ENCODE measurements at places on chromosomes 1 and 21.
A peak's percentile ranks its signal among the peaks of the same experiment; 100 is the strongest.

GRCh38 chr1:228414511-228415211, 2.0 kb downstream of the TRIM17 start:
- no peak for DNase-seq

DNA sequence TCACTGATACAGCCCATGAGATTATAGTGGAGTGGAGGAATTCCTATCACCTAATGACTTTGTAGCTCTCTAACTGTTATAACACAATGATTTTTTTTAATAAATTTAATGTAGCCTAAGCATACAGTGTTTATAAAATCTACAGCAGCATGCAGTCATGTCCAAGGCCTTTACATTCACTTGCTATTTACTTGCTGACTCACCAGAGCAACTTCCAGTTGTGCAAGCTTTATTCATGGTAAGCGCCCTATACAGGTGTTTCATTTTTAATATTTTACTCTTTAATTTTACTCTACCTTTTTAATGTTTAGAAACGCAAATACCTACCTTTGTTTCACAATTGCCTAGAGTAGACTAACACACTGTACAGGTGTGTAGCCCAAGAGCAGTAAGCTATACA, 1652.2 kb downstream of the BRINP3 start:
- no peak for DNase-seq

DNA sequence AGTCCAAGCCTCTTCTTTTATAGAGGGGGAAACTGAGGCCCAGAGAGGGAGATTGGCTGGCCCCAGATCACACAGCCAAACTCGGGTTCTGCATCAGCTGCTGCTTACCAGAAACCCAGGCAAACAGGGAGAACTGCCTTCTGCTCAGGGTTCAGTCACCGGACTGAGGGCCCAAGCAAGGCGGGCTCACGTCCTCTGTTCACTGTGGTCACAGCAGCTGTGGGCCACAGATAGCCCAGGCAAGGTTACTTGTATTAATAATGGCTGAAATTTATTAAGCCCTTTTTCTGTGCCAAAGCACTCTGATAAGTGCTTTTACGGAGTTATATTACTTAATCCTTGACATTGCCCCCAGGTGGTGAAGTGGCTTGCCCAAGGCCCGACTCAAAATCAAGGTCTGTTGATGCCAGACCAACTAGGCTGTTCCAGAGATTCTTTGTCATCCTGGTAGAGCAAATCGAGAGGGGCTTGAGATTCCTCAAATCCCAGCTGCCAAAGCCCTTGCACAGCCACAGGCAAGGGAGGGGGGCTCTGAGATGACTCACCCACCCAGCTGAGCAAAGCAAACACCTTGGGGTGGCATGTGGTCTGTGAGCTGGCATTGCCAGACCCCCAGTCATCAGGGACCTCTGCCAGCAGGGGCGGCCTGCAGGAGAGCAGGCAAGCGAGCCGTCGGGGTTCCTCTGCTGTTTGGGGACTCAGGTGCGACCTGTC, 36.5 kb downstream of the EPHB2 start:
- no peak for DNase-seq

GRCh38 chr1:47781171-47781959, 215.8 kb downstream of the TRABD2B start:
- no peak for DNase-seq

- peak; percentile 74 for DNase-seq
These were observed 52.4 kb upstream of the GPR157 start for GRCh38 chr1:9181176-9181906.

GRCh38 chr1:21668951-21669257, 253 bp downstream of the RAP1GAP start:
- no peak for DNase-seq

Measured in GM12891 (cell line).